CD4-positive, alpha-beta memory T cell (primary cell): ENCODE measurements at places on chromosomes 4 and X. TPM values are rescaled to one million over a fixed set of nuclear protein-coding genes. Genes with fewer than 3 reads are reported as not detected.

- no peak for DNase-seq
Measured at GRCh38 chr4:138835832-138836533, 179.6 kb upstream of the NOCT start.

GRCh38 chr4:42088386-42088785 lies 64.1 kb downstream of the BEND4 start:
- DNase-seq = no peak

- no peak for DNase-seq
Measured at GRCh38 chr4:68589790-68590189, 13.7 kb upstream of the UGT2B17 start.

DNA sequence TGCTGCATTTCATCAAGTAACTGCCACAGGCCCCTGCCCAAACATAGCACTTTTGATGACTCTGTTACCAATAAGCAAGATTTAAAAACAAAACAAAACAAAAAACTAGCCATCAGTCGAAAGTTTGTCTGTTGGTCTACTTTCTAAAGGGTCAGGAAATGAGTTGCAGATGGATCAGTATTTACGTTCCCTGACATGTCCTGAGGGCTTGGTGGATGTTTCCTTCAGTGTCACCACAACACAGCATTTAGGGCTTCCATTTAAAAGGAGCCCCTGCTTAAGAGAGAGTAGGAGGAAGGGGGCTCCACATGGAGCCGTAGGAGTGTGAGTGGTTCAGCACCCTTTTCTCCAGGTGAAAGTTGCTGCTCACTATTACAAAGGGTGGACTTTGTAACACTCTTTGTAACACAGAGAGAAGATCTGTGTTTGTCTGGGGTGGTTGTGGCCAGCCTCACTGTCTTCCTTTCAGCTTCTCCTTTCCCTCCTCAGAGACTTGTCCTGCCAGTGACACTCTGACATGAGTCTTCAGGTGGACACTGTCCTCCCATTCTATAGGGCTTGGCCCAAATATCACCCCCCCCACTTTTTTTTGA lies 167.5 kb upstream of the PDE5A start:
- no peak for DNase-seq

DNA sequence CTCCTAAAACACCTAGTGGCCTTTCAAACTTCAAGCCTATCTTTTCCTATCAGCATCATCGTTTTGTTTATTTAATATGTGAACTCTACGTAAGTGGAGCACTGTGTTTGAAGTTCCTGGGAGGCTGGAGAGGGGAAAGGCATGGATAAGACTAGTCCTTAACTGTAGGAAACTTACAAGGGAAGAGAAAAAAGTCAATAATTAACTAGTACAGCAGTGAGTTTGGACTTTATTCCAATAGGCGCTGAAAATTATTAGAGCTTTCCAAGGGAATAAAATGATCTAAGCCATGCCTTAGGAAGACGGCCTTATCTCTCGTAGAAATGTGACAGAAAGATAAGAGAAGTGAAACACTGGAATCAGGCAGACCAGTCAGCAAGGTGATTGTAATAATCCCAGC lies 55.3 kb downstream of the AMOT start:
- DNase-seq = no peak

DNA sequence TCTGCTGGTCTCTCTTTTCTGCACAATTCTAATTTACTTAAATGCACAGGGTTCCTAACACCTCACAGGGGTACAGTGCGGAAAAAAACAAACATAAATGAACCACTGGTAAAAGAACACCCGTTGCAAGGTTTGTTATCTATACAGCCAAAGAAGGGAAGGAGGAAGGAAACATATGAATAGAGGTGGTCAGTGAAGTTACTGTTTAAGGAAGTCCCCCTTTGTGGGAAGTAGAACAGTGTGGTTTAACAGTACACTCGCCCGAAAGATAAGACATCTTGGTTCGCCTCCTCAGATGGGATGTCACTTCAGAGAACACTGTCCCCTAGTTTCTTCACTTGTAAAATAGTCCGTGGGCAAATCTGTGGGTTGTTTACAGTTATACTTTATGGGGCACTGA lies 57.5 kb downstream of the TEC start:
- no peak for DNase-seq

DNA sequence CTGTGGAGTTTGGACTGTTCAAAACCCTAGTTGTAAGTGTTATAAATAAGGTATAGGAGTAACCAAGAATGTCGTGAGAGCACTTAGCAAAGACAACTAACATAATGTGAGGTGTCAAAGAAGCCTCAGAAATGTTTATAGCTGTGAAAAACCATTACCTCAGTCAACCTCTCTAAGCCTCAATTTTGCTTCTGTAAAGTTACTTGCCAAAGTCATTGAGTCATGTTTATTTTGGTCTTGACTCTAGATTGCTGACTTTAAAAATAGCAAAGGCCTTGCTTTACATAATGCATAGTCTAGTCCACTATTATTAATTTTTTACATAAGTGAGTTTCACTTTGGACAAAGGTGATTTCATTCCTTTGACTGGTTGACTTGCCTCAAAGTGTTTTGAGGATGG lies 257.6 kb upstream of the CXXC4 start:
- DNase-seq = no peak

GRCh38 chr4:4248885-4249203 lies 821 bp upstream of the TMEM128 start:
- DNase-seq = no peak

- no peak for DNase-seq
Measured at GRCh38 chr4:53654300-53654758, 63.0 kb upstream of the LNX1 start.

GRCh38 chrX:40933706-40934425 lies 151.4 kb upstream of the USP9X start:
- DNase-seq = no peak

DNA sequence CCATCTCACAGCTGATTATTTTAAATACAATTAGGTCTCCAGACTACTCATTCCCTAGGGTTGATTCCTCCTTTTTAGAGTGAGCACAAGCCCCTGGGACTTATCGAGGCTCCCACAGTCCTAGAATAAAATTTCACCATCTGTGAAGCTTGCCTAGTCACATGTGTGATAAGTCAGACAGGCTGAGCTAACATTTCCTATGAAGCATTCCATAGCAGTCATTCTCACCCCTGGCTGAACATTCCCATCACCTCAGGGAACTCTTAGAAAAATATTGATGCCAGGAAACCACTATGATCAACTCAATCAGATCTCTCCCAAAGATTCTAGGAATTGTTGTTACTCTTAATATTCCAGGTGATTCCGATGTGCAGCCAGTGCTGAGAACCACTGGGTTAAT lies 37.7 kb downstream of the ARHGEF9 start:
- DNase-seq = no peak

DNA sequence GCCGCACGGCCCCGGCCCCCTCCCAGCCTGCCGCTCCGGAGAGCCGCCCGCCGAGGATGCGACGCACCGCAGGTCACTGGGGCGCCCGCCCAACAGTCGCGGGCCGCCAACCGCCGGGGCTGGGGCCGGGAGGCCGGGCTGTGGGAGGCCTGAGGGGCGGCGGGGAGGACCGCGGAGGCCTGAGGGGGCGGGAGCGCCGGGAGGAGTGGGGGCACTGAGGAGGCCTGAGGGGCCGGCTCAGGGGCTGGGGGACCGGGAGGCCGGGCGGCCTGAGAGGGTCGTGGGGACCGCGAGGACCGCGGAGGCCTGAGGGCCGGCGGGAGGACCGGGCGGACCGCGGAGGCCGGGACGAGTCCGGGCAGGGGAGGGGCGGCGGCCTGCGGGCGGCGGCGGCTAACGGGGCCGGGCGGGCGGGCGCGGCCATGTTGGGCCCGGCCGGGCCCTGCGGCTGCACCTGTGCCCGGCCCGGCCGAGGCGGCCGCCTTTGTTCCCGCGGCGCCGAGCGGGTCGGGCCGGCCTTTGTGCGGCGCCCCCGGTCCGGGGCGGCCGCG lies 353 bp downstream of the NSD2 start:
- no peak for DNase-seq

SETD7 gene
- 13.8 TPM for total RNA-seq

ADAMTS3 gene
- not detected for total RNA-seq

CRMP1 gene
- total RNA-seq = not detected

RAB40AL gene
- total RNA-seq = not detected

TDO2 gene
- total RNA-seq = not detected

GEMIN8 gene
- 10.8 TPM for total RNA-seq
